Right kidney (tissue), 9 donors: ENCODE measurements at places on chromosomes 7 and 10.

GRCh38 chr10:72257051-72257892 lies 16.5 kb upstream of the DDIT4 start:
- no peak for DNase-seq

DNA sequence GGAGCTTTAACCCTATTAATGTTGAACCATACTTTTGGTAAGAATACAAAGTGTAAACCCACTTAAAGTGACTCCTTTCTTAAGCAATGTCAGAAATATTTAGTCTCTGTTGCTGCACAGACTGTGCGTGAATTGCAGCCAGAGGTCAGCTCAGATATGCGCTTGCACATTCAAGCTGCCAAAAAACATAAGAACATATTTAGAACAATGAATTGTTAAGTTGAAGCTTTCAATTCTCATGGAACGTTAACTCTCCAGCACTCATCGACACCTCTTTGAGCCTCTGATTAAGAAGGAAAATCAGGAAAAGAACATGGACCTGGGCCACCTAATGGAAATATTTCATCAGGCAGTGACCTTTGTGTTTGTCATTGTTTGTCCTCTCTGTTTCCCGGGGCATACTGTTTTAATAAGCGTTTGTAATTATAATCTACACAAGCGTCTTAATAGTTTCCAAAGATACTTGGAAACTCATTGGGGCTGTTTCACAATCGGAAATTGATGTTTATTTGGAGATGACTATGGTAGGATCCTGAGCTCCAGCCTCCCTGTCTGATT lies 193.0 kb upstream of the CELF2 start:
- DNase-seq, result no peak

DNA sequence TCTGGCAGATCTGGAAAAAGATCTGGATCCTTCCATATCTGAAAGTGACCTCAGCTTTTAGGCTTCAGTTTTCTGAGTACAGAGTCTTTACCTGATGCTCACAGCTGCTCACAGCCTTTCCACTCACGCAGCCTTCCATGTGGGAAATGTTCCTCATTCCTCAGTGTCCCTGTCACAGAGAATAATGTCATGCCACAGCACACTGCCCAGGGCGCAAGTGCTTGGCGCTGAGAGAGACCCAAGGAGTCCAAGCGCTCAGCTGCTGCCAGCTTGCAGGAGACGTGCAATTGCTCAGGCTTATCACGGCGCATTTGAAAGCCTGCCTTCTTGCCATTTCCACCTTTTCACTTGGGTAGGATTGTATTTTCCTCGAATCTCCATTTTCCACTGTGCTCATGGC lies 271.9 kb upstream of the MKI67 start:
- no peak for DNase-seq

- no peak for DNase-seq
Measured at GRCh38 chr7:113076703-113077102, 9.9 kb downstream of the GPR85 start.

DNA sequence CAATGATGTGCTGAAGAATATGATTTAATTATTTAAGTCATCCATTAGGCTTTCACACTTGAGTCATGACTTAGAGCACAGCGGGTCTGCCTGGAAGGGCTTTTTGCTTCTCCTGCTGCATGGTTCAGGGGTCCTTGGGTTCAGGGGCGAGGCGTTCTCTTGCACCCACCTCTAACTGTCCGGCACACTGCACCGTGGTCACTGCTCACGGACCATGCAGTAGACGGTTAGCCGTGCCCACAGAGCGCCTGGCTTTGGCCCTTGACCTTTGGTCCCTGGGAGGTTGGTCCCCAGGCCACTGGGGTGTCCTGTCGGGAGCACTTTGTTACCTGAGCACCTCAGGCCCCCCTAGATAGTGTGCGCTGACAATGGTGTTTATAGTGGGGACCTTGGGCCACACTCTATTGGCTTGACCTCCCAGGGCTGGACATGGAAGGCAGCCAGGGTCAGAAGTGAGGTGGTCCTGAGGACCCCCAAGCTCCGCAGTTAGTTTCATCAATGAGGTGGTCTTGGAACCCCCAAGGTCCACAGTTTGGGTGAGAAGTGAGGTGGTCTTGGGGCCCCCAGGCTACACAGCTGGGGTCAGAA lies 110.6 kb downstream of the ACTR3B start:
- DNase-seq, result no peak

DNA sequence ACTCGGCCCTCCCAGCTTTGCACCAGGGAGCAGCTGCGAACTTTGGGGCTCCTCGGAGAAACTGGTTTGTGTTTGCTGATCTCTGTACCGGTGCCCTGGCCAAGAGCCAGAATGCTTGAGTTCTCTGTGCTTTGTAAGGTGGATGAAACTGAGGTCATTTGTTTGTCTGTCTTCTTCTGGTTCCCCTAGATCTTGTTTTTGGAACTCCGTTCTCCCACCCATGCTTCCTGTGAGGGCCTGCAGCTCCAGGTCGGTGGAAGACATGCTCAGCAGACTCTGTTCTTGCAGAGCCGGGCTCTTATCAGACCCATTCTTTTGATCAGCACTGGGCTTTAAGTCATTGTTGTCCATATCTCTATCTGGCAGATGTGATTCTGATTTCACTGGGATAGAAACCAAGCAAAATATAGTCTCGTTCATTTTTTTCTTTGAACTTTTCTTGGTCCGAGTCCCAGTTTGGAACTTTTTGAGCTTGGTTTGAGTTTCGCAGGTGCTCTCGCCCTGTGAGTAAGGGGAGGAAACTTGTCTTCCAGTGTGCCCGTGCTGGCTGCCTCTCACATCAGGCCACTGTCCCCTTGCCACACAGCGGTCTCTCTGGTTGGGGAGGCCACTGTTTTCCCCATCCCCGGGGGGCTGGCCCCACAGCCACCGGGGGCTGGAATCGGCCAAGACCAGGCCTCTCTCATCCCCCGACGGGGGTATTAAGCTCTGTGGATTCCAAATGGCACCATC lies 31.2 kb downstream of the JCAD start:
- no peak for DNase-seq
